ENCODE measurements at places on chromosomes 11 and 22.

DNA sequence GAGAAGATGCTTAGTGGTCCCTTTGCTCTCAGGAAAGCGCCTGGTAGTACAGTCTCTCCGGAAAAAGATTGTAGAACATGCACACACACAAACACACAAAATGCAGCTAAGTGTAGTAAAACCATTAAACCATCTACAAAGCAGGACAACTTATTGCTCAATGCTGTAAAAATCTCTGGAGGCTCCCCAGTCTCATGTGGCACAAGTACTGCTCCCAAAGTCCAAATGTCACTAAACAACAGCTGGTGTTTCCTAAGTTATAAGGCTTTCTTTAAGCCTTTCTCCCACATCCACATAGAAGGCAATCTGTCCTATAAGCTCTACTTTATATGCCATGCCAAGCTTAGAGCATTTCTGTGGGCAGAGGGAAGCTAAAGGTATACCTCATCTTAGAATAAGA, 32.9 kb downstream of the CDON start:
- DNase-seq, result no peak

GRCh38 chr11:9716275-9717039, 52.6 kb downstream of the SWAP70 start:
- DNase-seq, result no peak

GRCh38 chr11:123362941-123363340, 67.1 kb upstream of the GRAMD1B start:
- no peak for DNase-seq

DNA sequence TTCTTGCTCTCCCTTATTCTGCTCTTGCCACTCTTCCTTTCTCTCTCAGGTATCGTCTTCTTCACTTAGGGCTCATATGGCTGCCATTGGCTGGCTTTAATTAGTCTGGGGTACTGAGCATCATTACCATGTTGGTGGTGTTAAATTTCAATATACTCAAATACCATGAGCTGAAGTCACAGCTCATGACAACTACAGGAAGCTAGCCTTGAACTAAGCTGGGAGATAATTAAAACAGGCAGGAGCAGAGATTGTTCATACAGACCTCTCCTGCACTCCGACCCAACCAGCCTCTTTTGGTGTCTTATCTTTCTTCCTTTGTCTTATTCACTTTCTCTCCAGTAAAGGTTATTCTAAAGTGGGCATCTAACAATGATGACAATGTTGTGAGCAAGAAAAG, 130.9 kb upstream of the BLID start:
- no peak for DNase-seq

DNA sequence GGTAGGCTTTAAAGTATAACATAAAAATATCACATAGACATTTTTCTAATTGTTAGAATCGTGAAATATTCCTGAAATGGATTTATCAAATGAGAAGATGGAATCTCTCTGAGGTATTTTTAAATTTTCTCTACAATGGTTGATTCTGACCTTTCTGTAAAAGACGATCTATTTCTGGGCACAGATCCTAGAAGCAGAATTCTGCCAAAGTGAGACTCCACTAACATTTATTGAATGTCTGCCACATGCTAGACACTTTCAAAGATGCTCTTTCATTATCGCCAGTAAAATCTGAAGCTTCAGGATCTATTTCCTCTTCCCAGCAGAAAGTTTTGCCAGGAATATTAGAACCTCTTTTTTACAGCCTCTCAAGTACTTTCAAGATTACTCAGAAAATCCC, 64.1 kb upstream of the TMEM45B start:
- no peak for DNase-seq

DNA sequence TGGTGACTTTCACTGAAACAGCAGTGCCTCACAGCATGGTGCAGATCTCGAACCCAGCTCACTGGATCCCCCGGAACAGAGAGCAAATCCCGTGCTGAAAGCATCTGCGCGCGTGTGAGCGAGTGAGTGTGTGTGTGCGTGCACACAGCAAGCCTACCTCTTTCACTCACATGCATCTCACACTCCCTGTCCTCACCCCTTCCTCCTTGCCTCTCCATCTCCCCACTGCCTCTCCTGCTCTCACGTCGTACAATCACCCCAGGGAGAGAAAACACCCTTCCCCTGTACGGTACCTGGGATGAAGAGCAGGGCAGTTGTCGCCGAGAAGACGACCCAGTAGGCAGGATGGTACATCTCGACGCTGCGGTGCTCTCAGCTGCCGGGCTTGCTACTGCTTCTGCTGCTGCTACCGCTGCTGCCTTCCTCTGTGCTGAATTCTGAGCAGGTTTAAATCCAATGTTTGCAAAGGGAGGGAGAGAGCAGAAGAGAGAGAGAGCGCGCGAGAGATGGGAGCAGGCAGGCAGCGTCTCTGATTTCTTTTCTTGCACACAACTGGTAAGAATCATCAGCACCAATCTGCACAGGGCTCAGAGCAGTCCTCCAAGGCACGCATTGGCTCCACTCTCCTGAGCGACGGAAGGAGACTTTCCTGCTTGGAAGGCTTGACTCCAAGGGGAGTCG, at the start of gene OPCML:
TSS of gene OPCML (minus strand) at position 531 of the 681 bp plus-strand sequence.
- DNase-seq, result no peak

DNA sequence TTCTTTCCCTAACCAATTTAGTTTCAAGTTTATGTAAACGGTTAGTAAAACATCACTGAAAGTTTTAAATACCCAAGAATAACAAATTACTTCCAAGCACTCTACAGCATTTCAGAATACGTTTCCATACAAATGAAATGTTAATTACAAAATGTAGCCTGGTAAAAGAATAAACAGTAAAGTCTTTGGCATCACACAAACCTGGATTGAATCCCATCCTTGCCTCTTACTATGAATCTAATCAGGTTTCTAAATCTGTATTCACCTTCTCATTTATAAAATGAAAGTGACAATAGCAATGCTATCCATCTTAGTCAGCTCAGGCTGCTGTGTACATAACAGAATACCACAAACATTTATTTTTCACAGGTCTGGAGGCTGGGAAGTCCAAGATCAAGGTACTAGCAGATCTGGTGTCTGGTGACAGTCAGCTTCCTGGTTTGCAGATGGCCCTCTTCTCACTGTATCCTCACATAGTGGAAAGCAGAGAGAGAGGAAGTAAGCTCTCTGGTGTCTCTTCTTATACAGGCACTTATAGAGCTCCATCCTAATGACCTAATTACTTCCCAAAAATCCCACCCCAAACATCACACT, 19.2 kb downstream of the FAM168A start:
- no peak for DNase-seq
